ENCODE measurements at places on chromosomes 13 and 19. TPM values are rescaled to one million over a fixed set of nuclear protein-coding genes. Genes with fewer than 3 reads are reported as not detected.

DNA sequence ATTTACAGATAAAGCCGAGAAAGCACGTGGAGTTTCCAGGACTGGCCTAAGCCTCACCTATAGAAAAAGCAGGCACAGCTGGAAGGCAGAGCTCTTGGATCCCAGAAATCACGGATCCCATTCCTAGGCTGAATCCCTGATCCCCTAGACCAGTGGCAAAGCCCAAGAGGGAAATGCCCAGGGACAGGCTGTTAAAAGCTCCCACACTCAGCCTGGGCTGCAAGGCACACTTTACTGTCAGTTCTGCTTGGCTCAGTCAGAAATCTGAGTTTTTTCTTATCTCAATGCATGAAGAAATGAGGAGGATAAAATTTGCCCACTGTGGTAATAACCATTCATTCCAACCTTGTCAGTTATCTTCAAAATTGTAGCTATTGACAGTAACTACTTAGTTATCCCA is 8.0 kb upstream of the FUT2 start:
- no peak for DNase-seq

DNA sequence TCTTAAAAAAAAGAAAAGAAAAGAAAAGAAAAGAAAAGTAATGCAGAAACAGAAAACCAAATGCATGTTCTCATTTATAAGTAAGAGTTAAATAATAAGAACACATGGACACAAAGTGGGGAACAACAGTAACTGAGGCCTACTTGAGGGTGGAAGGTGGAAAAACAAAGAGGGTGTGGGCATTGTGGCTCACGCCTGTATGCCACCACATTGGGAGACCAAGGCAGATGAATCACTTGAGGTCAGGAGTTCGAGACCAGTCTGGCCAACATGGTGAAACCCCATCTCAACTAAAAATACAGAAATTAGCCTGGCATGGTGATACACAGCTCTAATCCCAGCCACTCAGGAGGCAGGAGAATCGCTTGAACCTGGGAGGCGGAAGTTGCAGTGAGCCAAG is 8.1 kb downstream of the ZNF708 start:
- DNase-seq = no peak

- peak; percentile 90 for DNase-seq
These were observed 1.6 kb upstream of the DIRAS1 start for GRCh38 chr19:2722541-2723344.

- DNase-seq = no peak
These were observed 1.3 kb upstream of the ARHGAP45 start for GRCh38 chr19:1065606-1066109.

GRCh38 chr19:35267818-35268535 is 785 bp upstream of the USF2 start:
- DNase-seq = peak; percentile 83

- DNase-seq = no peak
These were observed 74.7 kb downstream of the KL start for GRCh38 chr13:33090755-33091414.

DNA sequence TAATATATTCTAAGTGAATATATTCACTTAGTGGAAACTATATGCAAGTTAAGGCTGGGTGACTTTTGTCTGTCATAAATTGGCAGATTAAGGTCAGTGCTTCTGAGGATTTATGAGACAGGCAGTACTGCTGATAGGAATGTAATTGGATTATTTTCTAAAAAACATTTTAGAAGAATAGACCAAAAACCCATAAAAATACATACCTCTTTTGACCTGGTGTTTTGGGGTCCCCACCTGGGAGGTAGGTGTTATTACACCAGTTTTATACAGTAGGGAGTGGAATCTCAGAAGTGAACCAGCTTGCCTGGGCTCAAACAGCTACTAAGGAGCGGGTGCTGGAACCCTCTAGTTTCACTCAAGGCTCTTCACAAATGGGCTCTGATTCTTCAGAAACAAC is 25.3 kb downstream of the COG3 start:
- no peak for DNase-seq

- no peak for DNase-seq
These were observed 44.0 kb downstream of the PCDH17 start for GRCh38 chr13:57675526-57675925.

GRCh38 chr19:58409010-58409790 is 751 bp downstream of the ZNF584 start:
- DNase-seq = no peak

Gene ACTN4
- 111 TPM for polyA plus RNA-seq

DNA sequence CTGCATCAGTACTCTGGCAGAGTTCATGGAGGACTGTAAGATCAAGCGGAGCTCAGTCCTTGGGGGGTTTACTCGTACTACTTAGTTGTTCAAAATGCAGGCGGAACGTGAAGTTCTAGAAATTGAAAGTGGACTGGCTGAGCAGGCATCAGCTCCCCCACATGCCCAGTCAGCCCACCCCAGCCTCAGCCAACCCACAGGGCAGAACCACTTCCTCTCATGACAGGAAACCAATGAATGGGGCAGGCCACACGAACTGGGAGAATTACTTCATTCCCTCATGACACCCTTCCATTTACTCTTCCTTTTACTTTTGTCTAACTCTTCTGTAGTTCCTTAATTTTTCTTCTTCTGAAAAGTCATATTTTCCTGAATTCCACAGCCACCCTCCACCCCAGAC is 71.9 kb downstream of the FLT1 start:
- peak; percentile 78 for DNase-seq

DNA sequence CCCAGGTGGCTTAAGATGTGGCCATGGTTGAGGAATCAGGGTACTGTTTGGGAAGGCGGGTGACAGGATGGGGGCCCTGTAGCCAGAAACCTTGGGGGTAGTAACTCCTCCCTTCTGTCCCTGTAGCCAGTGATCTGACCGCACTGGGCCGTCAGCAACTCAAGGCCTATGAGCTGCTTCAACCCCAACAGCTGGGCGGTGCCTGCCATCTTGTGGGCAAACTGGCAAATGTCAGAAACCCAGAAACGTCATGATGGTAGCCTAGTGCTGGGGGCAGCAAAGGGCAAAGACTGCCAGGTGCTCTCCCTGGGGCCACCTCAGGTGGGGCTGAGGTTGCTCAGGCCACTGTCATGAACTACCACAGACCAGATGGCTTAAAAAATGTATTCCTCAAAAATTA is 3.5 kb downstream of the COPE start:
- no peak for DNase-seq

DNA sequence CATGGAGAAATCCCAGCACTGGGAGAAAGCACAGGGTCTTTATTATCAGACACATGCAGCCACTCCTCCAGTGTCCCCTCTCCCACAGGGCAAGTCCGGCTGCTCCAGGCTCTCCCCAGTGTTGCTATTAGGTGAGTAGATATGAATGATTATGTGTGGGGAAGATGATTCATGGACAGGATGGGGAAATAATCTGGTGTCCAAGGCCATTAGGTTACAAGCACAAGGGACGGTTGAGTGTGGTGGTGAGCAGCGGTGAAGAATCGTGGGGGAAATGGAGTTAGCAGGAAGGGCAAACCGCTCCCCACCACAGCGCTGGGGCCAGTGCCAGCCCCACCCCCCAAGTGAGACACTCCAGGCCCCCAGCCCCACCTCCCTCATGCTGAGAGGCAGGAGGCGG is 19.0 kb downstream of the CD177 start:
- DNase-seq = no peak

DNA sequence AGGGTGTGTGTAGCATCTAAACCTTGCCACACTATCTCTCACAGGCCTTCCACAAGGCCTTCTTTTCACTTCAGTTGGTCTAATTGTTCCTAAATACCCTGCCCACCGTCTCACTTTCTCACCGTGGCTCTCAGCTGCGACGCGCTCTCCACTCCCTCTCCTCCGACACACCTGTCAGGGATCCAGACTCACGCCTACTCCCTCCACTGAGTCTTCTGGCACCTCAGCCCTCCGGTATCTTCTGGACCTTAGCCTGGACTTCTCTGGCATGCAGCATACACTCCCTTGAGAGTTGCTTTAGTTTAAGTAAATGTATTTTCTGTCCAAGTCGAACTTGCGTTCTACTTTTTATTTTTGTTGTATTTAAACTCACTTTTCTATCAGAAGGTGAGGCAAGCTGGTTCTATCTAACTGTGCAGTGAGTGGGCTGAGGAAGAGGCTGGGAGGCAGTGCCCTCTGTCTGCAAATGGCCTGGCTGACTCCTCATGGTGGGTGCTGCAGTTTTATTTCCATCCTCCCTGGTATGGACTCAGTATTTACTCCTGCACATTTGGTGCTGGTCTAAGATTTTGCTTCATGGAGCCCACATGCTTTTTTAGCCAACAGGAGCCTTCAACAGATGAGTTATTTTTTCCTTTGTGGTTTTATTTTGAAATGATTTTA is 28.5 kb upstream of the ARGLU1 start:
- no peak for DNase-seq

Gene ZNF682
- polyA plus RNA-seq = 2.2 TPM

DNA sequence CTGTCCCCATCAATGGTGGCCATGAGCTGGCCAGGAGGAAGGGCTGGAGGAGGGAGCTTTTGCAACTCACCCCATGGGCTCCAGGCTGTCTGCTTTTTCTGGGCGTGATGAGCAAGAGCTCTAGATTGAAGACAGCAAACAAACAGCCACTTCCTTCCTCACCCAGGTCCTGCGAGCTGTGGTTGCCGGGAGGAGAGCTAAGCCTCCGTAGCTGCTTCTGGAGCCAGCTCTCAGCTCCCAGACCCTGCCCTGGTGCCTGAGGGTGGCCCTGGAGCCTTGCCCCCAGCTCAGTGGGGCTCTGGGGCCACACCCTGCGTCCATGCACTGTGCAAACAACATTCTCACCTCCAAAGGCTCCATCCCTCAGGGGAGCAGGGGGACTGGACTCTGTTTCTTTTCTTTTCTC is 6.2 kb downstream of the MYO1F start:
- DNase-seq = no peak

GRCh38 chr19:2952953-2953481 is 8.2 kb upstream of the ZNF77 start:
- DNase-seq = no peak

Gene ZIM2
- polyA plus RNA-seq = not detected

GRCh38 chr13:21898945-21899344 is 228.1 kb downstream of the FGF9 start:
- DNase-seq = no peak

DNA sequence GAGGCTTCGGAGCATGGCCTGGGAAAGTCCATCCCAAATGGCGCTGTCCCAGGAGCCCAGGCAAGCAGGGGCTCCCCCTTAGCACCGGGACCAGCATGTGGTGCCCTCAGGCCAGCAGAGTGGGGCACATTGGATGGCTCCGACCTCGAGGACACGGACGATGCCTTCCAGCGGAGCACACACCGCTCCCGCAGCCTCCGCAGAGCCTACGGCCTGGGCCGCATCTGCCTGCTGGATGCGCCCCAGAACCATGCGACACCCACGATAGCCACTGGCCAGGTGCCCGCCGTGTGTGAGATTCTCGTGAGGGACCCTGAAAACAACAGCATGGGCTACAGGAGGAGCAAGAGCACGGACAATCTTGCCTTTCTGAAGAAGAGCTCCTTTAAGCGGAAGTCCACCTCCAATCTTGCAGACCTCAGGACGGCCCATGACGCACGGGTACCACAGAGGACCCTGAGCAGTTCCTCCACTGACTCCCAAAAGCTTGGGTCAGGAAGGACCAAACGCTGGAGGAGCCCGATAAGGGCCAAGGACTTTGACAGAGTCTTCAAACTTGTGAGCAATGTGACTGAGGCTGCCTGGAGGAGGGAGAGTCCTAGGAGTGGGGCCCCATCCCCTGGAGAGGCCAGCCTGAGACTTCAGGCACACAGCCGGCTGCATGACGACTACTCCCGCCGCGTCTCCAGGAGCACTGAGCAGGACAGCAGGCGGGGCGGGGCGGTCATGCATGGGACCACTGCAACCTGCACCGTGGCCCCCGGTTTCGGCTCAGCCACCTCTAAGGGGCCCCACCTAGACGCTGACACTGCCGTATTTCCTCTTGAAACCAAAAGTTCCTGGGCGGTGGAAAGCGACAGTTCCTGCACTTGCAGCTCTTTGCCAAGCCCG is 63.1 kb downstream of the SPATA13 start:
- DNase-seq = no peak

Gene TMC4
- 15.8 TPM for polyA plus RNA-seq

- DNase-seq = no peak
These were observed 54.9 kb downstream of the TUBGCP3 start for GRCh38 chr13:112532837-112533745.

Gene LMTK3
- 0.51 TPM for polyA plus RNA-seq

GRCh38 chr13:32642316-32642715 is 56.1 kb downstream of the PDS5B start:
- DNase-seq = no peak

Gene RFPL4AL1
- not detected for polyA plus RNA-seq

GRCh38 chr19:44851427-44851826 is 5.3 kb downstream of the NECTIN2 start:
- DNase-seq = no peak

GRCh38 chr19:2977001-2977745 is at the start of gene TLE6:
Gene TLE6, plus strand, starts transcription at chr19:2977564. Its CDS starts 670 bp downstream, at chr19:2978234.
- DNase-seq = peak; percentile 98

DNA sequence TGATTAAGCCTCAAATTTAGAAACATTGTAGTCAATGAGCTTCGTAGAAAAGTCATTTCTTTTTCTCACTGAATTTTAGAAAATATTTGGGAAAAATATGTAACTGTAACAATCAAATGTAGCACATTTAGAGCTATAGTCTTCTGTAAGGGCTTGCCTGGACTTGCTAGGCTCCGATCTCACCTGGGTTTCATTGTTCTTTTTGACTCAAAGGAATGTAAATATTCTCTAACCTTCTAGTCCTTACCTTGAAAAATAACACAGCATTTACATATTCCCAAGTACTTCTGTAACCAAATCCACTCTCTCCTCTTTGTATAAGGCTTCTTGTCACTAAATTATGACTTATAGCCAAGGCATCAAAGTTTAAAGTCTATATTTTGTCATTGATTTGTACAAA is 2.9 kb upstream of the UFM1 start:
- DNase-seq = no peak

Gene PRR12
- polyA plus RNA-seq = 2.6 TPM

DNA sequence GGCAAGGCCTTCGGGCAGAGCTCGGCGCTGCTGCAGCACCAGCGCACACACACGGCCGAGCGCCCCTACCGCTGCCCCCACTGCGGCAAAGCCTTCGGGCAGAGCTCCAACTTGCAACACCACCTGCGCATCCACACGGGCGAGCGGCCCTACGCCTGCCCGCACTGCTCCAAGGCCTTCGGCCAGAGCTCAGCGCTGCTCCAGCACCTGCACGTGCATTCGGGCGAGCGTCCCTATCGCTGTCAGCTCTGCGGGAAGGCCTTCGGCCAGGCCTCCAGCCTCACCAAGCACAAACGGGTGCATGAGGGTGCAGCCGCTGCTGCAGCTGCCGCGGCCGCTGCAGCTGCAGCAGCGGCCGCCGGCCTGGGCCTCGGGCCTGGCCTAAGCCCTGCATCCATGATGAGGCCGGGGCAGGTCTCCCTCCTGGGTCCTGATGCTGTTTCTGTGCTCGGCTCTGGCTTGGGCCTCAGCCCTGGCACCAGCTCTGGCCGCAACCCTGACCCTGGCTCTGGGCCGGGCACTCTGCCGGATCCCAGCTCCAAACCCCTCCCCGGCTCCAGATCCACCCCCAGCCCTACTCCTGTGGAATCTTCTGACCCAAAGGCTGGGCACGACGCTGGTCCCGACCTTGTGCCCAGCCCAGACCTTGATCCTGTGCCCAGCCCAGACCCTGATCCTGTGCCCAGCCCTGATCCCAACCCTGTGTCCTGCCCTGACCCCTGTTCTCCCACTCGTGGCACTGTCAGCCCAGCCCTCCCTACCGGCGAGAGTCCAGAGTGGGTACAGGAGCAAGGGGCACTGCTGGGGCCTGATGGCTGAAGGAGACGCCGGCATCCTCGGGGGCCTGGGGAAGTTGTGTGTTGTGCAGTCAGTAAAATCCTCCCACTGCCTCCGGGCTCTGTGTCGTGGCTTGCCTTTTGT is 2.0 kb upstream of the MCOLN1 start:
- no peak for DNase-seq

Measured in aorta (tissue), 5 donors.